ENCODE measurements at places on chromosomes 3 and 15. TPM values are rescaled to one million over a fixed set of nuclear protein-coding genes. Genes with fewer than 3 reads are reported as not detected.

DNA sequence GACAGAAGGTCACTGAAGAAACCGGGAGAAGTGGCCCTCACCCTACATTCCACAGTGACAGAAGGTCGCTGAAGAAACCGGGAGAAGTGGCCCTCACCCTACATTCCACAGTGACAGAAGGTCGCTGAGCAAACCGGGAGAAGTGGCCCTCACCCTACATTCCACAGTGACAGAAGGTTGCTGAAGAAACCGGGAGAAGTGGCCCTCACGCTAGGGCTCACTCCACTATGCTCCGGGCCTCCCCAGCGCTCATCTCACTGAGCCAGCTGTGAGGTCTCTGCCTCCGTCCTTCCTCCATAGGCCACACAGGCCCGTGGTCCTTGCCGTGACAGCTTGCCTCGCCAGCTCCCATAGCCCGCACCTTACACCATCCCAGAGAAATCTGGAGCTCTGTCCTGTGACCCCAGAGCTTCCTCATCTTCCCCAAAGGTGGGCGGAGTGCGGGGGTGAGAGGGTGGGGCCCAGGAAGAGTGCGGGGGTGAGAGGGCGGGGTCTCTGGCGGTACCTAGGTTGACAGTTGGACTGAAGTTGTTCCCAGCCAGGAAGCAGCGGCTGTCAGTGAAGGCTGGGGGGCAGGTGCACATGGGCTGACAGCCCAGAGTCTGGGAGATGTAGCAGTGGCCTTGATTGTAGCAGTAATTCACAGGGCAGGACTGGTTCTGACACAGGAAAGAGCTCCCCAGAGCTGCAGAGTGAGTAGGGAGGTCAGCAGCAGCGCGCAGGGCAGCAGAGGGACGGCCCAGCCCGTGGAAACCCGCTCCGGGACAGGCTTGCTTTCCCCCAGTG, 32.0 kb downstream of the MUC20 start:
- peak; percentile 61 for DNase-seq

DNA sequence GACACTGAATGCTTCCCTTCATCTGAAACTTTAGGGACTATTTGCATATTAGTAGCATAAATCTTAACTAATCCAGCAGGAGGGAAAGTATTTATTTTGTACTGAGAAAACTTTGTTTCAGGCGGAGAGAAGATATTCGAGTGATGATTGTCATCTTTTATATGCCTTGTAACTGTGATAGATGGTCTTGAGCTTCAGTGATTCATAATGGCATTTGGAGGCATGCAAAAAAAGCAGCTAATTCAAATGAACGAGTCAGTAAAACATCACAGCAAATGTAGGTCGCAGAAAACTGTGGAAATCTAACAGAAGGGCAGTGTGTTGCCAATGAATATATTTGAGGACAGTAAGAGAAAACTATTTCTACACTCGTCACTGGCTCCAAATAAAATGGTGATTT, 643.7 kb upstream of the NAALADL2 start:
- no peak for DNase-seq

DNA sequence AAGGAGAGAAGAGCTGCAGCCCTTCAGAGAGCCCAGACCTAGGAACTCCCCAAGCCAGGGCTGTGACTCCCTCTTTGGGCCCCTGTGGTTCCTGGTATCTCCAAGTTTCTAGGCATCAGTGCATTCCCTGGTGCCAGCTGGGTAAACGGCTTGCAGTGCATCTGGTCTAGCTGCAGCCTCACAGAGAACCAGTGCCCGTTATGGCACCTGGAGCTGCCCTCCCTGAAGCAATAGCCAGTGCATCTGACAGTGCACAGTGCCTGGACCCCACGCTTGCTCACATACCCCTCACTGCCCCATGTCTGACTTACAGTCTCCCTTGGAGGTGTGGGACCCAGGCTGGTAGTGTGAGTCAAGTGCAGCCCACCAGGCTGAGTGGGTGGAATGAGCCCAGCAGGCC, 52.1 kb downstream of the LSAMP start:
- DNase-seq, result peak; percentile 67

DNA sequence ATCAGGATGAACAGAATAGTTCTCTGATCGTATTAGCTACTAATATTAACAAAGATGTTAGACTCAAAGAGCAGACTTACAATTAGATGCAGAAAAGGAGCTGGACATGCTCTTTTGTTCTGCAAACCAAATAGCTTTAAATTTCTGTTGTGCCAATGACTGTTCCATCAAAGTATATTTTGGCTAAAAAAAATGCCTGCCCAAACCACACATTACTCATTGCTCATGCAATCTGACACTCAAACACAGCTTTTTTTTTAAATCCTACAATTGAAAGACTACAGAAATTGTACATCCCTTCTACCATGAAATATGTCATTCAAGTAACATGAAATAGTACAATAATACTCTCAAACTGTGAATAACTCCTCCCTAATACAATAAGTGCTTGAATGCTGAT, 48.6 kb downstream of the SHOX2 start:
- no peak for DNase-seq

DNA sequence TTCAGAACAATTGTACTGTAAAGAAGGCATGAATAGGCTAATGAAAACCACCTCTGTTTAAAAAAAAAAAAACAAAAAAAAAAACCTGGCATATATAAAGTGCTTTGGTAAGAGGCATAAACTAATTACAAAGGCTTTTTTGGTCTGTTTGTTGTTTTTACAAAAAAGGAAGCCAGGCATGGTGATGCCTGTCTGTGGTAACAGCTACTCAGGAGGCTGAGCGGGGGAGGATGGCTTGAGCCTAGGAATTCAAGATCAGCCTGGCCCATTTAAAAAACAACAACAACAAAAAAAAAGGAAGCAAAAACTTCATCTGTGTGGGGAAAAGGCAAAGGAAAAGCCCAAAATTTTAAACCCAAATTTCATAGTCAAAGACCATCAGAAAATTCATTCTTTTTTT, 47.0 kb downstream of the OSBPL10 start:
- DNase-seq, result no peak

GRCh38 chr3:130658678-130659077, 88.0 kb downstream of the PIK3R4 start:
- DNase-seq, result no peak

- DNase-seq, result peak; percentile 83
These were observed 781 bp upstream of the CYP1A1 start for GRCh38 chr15:74725845-74726773.

DNA sequence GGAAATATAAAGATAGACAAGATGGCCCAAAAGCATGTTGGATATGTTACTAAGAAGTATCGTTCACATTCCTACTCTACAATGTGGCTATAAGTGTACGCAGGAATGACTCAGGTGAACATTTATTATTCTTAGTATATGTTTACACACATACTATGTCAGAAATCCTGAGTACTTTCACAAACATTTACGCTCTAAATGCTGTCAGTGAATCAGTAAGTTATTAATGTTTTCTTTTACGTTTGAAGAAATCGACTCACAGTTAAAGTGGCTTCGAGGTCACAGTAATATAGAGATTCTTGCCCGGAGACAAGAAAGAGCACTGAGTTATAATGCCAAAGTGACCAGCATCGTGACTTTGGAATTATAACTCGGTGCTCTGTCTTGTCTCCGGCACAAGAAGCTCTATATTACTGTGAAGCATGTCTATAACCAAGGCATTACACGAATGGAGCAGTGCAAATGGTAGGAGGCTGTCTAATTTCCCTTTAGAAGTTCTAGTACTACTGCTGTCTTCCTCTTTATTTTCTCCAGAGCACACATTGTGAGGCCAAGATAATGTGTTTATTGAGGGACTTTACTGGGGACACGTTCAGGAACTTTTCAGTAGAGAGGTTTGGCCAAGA, 61.8 kb upstream of the P3H2 start:
- no peak for DNase-seq

Gene DCUN1D1
- 52.3 TPM for total RNA-seq

Gene SRGAP3
- total RNA-seq, result 3.4 TPM

All from posterior vena cava (tissue), 2 donors.